Metanephros (tissue), 2 donors: ENCODE measurements at places on chromosomes 3 and 15. TPM values are rescaled to one million over a fixed set of nuclear protein-coding genes. Genes with fewer than 3 reads are reported as not detected.

SAMMSON gene
- total RNA-seq, result not detected

ARRDC4 gene
- total RNA-seq, result 27.7 TPM

SPATA16 gene
- not detected for total RNA-seq

RFX7 gene
- total RNA-seq, result 10.9 TPM

CX3CR1 gene
- 5.3 TPM for total RNA-seq

ZNF660 gene
- 8.2 TPM for total RNA-seq

POPDC2 gene
- 10.5 TPM for total RNA-seq

CEP152 gene
- total RNA-seq, result 11.3 TPM

CCR1 gene
- total RNA-seq, result 4.3 TPM

EIF4E3 gene
- total RNA-seq, result 7.2 TPM

CYP1A2 gene
- not detected for total RNA-seq

ARGFX gene
- total RNA-seq, result not detected

TMEM158 gene
- total RNA-seq, result 8.2 TPM

CD96 gene
- 2.6 TPM for total RNA-seq

CHRM5 gene
- not detected for total RNA-seq

CPNE9 gene
- total RNA-seq, result 0.23 TPM

BBX gene
- total RNA-seq, result 87.7 TPM

CA12 gene
- 178 TPM for total RNA-seq

IGSF10 gene
- total RNA-seq, result 2.5 TPM

SPTSSB gene
- 7.4 TPM for total RNA-seq

DNAJA4 gene
- total RNA-seq, result 32.1 TPM

CCRL2 gene
- 2.6 TPM for total RNA-seq

MYL3 gene
- 23.5 TPM for total RNA-seq

STRA6 gene
- 14.9 TPM for total RNA-seq

KCNAB1 gene
- 3.0 TPM for total RNA-seq

COX5A gene
- total RNA-seq, result 103 TPM

CIDEC gene
- 0.18 TPM for total RNA-seq

SPINT1 gene
- total RNA-seq, result 105 TPM

ZWILCH gene
- total RNA-seq, result 12.7 TPM

ZDHHC19 gene
- 1.1 TPM for total RNA-seq

CTXND1 gene
- 5.2 TPM for total RNA-seq

DPPA4 gene
- total RNA-seq, result 6.1 TPM

FSTL1 gene
- total RNA-seq, result 397 TPM

NR2F2 gene
- 184 TPM for total RNA-seq

USP13 gene
- 19.8 TPM for total RNA-seq

PCLAF gene
- 14.1 TPM for total RNA-seq
